Thyroid gland (tissue), 4 donors: ENCODE measurements at places on chromosomes 7 and 10. TPM values are rescaled to one million over a fixed set of nuclear protein-coding genes. Genes with fewer than 3 reads are reported as not detected.

DNA sequence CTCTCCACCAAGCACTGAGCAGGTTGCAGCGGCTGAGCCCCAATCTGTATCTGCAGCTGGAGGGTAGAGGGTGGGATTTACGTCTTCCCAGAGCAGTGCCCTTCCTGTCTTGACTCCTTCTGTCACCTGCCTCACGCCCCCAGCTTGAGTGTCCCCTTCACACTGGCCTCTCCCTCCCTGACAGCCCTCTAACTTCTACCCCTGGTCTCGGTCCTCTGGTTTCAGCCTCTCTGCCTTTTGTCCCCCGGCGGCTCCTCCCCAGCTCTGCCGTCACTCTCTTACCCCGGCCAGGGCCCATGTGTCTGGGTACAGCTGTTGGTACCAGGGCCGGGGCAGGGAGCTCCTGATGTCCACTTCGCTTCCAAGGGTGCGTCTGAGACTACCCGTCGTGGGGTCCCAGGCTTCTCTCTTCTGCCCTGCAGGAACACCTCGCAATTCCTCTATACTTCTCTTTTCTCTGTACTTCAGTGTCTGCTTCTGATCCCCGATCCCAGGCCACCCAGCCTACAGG, 654 bp downstream of the MUC3A start:
- DNase-seq: no peak

DNA sequence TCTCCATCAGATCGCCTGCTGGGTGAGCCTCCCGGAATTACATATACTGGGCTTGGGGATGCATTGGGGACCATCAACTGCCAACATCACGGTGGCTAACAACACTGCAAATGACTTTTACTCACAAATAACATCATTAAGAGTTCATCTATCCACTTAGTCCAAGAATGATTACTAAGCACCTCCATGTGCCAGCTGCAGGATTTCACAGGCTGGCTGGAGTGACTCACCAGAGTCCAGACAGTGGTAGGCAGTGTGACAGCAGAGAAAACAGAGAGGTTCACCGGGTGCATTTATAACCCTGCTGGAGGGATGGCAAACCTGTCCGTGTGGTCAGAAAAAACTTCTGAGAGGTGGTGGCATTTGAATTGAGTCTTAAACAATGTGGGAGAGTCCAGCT, 3.2 kb upstream of the IGFBP3 start:
- DNase-seq: no peak

GRCh38 chr10:58164517-58164916, 103.2 kb downstream of the IPMK start:
- DNase-seq: no peak

- peak; percentile 42 for DNase-seq
Observed at GRCh38 chr7:140732416-140732815, 35.9 kb downstream of the NDUFB2 start.

GRCh38 chr7:121099572-121099971, 111.1 kb downstream of the CPED1 start:
- DNase-seq: no peak

DNA sequence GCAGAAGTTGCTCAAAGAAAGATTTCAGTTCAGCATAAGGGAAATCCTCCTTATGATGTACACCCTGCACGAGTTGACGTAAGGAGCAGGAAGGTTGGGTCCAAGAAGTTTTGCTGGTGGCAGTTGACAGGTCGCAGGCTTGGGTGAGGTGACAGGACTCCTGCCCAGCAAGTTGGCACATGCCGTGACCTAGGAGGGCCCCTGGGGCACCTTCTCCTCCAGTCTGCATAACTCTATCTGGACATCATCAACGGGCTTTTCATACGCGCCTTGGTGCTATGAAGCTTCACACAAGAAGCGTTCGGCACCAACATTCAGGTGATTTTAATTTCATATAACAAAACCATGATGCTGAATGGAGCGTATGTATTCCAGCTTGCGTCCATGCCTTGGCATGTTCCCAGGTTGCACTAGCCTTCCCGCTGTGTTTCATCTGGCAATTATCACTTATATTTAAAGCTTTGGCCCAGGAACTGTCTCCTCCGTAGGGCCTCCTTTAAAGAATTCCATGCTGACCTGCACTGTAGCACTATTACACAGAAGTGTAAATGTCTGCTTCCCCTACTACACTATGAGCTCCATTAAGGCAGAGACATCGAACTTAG, 651.6 kb upstream of the FOXK1 start:
- DNase-seq: no peak

- DNase-seq: no peak
Observed at GRCh38 chr10:60397792-60398191, 8.1 kb upstream of the ANK3 start.

DNA sequence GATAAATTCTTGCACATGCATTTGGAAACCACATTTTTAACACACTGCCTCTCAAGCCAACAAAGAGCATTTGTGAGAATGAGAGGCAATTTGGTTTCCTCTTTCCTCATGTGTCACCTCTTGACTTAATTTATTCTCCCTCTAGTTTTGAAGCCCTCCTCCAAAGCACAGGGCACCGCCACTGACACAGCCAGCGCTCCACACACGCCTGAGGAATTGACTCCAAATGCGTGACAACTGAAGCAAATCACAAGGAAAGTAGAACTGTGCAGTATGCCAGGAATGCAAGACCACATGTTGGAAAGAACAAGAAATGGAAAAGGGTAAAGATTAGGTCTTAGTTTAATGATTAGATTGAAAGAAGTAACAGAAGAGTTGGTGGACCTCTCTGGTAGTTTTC, 173.3 kb downstream of the LSM5 start:
- DNase-seq: no peak

DNA sequence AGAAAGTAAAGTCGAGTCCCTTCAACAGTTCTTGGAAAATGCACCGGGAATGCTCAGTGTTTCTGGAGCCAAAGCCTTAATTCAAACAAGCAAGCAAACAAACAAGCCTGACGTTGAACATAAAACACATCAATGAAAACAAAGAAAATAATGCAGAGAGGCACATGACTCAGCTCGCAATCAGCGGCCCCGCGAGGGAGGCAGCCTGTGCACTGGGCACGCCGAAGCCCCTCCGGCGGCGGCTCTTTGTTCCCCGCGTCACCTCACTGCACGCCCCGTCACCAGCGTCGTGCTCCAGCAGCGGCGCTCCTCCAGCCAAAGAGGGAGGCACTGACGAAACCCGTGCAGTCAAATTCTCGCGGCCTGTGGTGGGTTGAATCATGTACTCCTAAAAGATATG, 151.5 kb downstream of the DNAJB6 start:
- no peak for DNase-seq

- DNase-seq: no peak
Observed at GRCh38 chr7:46752881-46753366, 829.0 kb downstream of the TNS3 start.

DNA sequence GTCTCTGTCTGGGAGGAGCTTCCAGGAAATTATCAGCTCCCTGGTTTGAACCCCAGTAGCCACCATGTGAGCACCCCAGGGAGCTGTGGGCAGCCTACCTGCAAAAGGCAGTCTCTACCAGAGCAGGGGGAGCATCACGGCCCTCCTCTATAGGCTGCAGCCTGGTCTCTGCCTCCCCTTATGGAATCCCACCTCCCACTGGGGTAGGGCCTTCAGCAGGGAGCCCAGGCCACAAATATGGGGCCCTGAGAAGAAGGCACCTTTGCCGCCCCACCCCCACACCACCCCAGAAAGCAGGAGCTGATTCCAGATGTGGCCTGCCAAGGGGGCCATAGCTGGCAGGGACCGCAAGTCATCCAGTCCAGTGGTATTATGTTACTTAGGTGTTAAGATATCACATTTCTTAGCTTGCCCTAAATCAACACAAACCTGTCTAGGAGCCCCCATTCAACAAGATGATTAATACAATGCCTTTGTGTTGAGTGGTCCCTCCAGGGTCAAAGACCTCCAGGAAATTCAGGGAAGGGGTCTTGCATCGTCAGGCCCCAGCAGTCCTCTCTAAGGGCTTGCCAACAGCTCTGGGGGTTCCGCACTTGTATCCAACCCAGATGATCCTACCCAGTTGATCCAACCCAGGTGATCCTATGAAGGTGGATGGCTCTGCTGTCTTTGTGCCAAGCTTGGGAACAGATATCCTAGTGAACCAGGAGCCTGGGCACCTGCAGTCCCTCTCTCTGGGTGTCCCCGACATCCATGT, 114.9 kb downstream of the OAT start:
- DNase-seq: no peak

DNA sequence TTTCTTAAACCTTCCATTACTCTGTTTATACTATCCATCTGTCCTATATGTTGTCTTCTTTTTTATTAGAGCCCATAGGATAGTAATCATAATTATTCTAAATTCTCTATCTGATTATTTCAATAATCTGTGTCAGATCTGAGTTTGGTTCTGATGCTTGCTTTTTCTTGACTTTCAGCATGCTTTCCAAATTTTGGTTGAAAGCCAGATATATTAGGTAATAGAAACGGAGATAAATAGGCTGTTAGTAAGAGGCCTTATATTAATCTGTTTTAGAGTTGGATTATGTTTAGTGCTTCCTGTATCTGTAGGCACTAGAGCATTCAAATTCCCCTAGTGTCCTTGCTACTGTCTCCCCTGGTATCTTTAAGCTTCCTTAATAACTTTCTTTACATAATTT, 939.9 kb upstream of the GHITM start:
- DNase-seq: no peak

DNA sequence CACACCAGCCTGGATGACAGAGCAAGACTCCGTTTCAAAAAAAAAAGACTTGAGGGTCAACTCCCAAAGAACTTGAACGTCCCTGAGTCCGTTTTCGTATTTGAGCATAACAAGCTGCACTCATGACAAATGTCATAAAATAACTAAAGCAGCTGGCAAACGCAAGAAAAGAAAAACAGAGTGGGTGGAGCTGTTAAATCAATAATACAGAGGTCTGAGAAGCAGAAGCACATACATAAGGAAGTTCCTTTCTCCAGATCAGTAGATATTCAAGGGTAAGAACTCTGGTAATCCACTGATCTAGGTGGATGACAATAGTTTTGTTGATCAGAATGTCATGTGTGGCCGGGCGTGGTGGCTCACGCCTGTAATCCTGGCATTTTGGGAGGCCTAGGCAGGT, 150.1 kb downstream of the FAM107B start:
- DNase-seq: no peak

- no peak for DNase-seq
Observed at GRCh38 chr7:70432567-70433001, 699.4 kb upstream of the GALNT17 start.

- no peak for DNase-seq
Observed at GRCh38 chr10:11539191-11539868, 72.1 kb downstream of the USP6NL start.

DNA sequence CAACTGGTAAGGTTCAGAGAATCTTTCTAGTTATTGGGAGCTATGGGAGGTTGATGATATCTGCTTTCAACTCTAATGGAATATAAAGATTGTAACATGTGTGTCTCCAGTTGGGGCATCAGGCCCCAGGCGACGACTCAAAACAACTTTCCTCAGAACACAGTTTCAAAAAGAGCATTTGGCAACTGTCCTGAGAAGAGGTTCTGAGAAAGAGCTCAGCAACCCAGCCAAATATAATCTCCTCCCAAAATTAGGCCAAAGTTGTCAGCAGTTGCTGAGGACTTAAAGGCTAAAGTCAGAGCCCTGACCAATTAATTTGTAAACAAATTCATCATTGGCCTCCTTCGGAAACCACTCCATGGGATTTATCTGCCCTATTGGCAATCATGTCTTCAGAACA, 251.1 kb upstream of the NFE2L3 start:
- DNase-seq: no peak

DNA sequence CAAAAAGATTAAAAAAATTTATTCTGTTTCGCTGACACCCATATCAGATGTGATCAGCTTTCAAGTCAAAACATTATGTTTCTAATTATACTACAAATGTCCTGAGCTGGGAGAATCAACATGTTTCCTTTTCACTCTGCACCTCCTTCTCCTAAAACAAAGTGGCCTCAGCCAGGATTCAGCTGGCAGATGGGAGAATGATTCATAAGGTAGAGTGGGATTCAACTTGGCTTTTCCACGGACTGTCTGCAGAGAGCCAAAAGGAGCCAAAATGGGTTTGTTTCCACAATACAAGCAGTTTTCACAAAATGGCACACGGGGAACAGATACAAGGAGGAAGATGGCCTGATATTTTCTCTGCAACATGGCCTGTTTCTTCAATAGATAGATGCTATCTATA, 376.5 kb upstream of the PRKCQ start:
- DNase-seq: no peak

GRCh38 chr10:101114646-101115045, 16.5 kb upstream of the TLX1 start:
- DNase-seq: no peak

- no peak for DNase-seq
Observed at GRCh38 chr10:54650547-54650946, 150.5 kb downstream of the PCDH15 start.

Gene UNCX
- total RNA-seq: not detected

Gene GIMAP4
- total RNA-seq: 22.1 TPM

Gene FBH1
- 88.3 TPM for total RNA-seq

Gene FGFBP3
- total RNA-seq: 0.96 TPM

Gene PKD2L1
- not detected for total RNA-seq

Gene PTER
- 24.4 TPM for total RNA-seq

Gene CPA5
- total RNA-seq: not detected

Gene ASZ1
- total RNA-seq: not detected

Gene LEP
- total RNA-seq: 0.40 TPM

Gene LRIT1
- total RNA-seq: not detected

Gene ASB10
- total RNA-seq: not detected

Gene NPC1L1
- not detected for total RNA-seq

Gene VWA2
- total RNA-seq: not detected

Gene DOCK1
- total RNA-seq: 89.7 TPM

Gene CPSF4
- total RNA-seq: 33.1 TPM

Gene EPO
- total RNA-seq: not detected
